Fibroblast of pulmonary artery (primary cell): ENCODE measurements at places on chromosomes 11 and 22.

DNA sequence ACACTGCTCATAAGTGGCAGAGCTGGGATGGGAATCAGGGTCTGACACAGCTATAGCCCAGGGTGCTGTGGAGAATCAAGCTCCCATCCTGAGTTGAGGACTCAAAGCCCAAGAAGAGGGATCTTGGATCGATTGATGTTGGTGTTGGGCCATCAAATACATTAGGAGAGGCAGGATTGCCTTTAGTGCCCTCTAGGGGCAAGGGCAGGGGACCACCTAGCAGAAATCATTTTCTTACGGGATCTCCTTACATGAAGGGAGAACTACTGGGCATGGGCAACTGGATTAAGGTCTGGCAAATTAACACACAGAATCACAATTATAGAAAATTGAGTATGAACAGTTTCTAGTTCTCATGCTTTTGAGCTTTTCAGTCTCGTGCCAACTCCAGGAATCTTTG is 24.9 kb upstream of the EMSY start:
- DNase-seq = no peak

DNA sequence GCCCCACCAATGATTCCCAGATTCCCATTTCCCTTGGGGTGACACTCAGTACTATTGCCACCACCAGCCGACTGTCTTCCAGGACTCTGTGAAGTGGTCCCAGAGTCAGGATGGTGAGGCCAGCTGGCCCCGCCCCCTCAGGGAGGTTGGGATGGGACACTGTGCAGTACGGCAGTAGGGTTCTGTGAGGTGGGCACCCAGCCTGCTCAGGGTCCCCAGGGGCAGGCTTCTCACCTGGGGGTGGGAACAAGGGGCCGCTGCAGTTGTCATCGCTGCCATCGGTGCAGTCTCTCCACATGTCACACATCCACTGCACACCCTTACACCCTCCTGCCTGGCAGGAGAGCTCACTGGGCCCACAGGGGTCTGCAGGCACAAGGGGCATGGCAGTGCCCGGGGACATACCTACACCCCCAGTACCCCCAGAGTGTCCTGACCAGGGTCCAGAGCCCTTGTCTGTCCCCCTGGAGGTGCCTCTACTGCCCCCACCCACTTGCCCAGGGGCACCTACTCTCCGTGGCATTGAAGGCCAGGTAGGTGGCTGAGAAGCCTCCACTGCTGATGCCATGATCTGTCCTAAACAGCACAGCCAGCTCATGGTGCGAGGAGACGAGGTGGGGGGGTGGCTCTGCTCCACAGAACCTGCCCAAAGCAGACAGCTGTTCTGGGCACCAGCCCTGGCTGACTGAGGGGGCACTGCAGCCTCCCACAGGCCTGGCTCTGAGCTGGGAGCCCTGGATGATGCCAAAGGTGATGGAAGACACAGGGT is 1.9 kb upstream of the C1QTNF5 start:
- DNase-seq = no peak

- DNase-seq = no peak
Measured at GRCh38 chr11:70567680-70568034, 169.3 kb downstream of the CTTN start.

GRCh38 chr22:23233752-23234408 is 53.6 kb downstream of the BCR start:
- DNase-seq = peak; percentile 64

- no peak for DNase-seq
Measured at GRCh38 chr11:128482512-128483191, 104.7 kb downstream of the ETS1 start.

DNA sequence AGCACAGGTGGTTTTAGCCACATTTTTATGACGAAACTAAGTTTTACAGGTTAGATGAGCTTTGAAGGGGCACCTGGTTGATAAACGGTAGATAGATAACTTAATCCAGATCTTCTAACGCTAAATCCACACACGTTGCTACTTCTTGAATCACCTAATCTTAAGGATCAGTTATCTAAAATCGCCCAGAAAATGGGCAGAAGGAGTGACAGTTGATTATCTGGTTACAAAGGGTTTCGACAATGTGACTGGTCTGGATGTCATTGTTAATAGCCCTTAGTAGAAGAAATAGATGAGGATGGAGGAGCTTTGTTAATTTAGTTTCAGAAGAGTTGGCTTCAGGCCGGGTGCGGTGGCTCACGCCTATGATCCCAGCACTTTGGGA is 43.7 kb downstream of the SCGB1A1 start:
- DNase-seq = no peak

DNA sequence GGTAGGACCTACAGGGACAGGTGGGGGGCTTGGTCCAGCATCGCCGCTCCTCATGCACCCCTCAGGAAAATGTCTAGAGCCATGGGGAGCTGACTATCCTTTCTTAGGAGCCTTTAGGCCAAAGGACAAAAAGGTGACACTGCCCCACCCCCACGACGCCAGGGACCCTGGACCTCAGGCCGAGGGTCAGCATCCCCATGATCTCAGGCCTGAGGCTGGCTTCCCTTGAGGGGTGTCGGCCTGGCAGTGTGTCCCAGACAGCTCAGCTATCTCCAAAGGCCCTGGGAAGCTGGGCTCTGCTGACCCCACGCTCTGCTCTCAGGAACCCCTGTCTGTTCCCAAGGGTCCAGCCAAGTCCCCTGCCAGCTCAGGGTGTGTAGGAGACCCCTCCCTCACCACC is 16.3 kb downstream of the MRGPRG start:
- DNase-seq = no peak

- peak; percentile 68 for DNase-seq
Measured at GRCh38 chr22:45096256-45096907, 67.3 kb upstream of the NUP50 start.

- DNase-seq = no peak
Measured at GRCh38 chr11:69213964-69214363, 58.2 kb downstream of the SMIM38 start.

- no peak for DNase-seq
Measured at GRCh38 chr11:128422576-128423370, 164.6 kb downstream of the ETS1 start.

DNA sequence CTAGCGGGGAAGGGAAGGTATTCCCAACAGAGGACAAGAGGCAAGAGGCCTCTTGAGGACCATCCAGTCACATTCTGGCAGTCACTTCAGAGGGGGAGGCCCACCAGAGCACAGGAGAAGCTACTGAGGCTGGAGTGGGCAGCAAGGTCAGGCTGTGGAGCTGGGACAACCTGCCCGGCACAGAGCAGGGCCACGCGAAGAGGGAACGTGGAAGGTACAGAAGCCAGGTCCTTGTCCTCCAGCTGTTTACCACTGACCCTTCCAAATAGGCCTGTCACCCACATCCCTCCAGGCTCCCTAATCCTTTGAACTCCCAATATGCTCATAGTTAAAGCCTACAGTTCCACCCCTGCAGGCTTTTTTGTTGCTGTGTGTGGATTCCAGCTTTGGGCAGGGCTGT is 76.9 kb downstream of the IGLL1 start:
- DNase-seq = no peak

DNA sequence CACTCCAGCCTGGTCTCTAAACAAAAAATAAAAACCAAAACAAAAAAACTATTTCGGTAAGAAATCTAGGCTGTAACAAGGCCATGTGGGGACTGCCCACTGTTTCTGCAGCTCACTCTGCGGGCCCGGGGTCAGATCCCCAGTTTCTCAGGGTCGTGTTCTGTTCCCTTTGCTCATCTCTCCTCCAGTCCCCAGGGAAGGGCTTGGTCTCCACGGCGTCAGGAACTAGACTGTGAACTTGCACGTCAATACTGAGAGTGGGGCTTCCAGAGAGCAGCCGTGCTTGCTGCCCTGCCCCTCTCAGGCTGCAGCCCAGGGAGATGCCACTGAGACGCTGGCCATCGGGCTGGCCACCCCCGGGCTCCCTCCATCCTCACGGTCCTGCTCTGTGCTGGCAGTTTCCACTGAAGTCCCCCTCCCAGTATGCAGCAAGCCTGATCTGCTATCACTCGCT is 33.7 kb upstream of the MOB2 start:
- DNase-seq = no peak

DNA sequence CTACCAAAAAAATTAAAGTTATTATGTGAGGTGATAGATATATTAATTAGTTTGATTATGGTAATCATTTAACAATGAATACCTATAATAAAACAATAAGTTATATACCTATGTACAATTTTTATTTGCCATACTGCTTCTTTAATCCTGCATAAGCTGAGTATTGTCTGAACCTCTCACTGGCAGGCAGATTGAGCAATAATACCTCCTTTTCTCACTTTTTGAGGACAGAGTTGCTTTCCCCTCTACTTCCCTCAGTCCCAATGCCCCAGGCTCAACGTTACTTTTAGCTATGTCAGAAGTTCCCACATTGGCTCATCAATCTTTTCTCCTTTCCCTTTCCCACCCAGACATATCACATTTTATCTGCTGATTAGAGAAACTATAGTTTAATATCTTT is 1.8 kb upstream of the OR51B6 start:
- no peak for DNase-seq

GRCh38 chr11:66749091-66749490 is 20.1 kb upstream of the SPTBN2 start:
- no peak for DNase-seq

DNA sequence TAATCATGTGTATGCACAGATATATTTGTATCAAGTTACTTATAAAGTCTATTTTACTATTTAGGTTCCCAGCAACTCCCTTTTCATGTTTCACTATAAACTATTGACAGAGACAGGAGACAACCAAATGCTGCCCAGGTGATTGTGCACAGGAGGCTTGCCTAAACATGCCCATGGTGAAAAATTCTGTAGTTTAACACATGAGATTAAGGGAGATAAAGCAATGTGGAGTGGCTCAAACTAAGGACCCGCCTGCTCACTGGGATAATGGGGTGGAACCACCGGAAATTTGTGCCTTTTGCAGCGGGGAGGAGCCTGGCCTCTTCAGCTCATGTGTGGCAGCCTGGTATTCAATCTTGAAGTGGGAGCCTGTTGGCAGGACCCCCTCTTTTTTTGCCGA is 459.5 kb upstream of the CNTN5 start:
- no peak for DNase-seq

- peak; percentile 55 for DNase-seq
Measured at GRCh38 chr11:63639199-63639832, 25.1 kb upstream of the PLAAT3 start.

GRCh38 chr11:15568440-15568839 is 453.7 kb downstream of the INSC start:
- DNase-seq = no peak

GRCh38 chr11:9855579-9856287 is 191.9 kb downstream of the SWAP70 start:
- no peak for DNase-seq

GRCh38 chr22:24319451-24319850 is 48.8 kb downstream of the SPECC1L start:
- peak; percentile 57 for DNase-seq

GRCh38 chr11:100673063-100673462 is 14.0 kb upstream of the ARHGAP42 start:
- DNase-seq = no peak

DNA sequence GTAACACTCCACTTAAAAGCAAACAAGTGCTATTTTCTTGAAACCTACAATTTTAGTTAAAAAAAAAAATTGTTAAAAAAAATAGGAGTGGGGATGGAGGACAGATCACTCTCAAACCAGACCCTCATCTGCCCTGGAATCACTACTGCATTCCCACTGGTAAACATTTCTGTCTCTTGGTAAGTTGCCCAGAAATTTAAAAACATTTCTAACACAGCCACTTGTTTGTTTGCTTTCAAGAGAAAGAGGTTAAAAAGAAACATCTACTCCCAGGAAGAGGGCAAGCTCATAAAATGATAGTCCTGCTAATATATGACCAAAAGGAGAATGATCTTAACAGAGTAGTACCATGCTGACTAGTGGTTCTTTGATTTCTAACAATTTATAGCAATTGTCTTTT is 83.3 kb downstream of the SGSM3 start:
- DNase-seq = no peak

GRCh38 chr11:123249354-123249753 is 54.3 kb upstream of the CLMP start:
- no peak for DNase-seq

DNA sequence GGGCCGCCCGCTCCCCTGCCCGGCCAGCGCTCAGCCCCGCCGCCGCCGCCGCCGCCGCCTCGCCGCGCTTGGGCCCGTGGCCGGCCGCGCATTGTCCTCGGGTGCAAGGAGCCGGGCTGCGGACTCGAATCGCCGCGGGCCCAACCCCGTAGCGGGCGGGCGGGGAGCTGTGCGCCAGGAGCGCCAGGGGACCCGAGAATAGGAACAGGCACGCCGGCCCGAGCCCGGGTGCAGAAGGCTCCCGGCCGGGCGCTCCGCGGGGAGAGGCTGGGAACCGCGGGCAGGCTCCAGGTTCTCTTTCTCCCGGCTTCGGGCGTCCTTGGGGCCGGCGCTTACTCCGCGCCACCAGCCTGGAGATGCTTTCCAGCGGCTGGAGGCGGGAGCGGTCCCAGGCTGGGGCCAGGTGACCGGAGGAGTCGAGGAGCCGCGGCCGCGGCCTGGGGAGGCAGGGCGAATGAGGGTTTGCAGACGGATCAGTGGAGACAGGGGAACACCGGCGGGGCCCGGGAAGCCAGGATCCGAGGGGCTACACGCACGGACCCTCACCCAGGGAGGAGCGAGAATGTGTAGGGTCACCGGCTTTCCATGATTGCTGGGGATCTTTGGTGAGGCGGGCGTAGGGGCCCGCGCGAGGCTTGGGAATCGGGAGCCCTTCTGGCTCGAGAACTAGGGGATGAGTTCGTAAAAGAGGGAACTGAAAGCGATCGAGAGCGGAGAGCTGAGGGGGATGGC is 726 bp downstream of the PKNOX2 start:
- DNase-seq = peak; percentile 40

DNA sequence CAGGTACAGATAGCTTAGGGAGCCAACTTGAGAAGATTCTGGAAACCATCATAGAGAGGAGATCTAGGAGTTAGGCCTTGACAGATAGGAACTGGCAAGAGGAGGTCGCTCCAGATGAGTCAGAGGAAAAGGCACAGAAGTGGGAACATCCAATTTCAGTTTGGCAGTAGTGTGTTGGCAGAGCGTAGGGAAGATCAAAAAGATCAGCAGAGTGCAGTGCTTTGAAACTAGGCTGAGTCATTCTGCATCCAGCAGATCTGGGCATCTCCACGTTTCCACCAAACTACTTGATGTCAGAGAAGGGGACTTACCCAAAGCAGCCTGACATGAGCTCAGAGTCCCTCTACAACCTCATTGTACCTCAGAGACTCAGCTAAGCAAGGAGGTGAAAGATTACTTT is 58.5 kb downstream of the GAB4 start:
- DNase-seq = no peak
